Effector memory CD8-positive, alpha-beta T cell (primary cell): ENCODE measurements at places on chromosomes 5 and 9.

GRCh38 chr5:115243412-115243811, 19.3 kb downstream of the PGGT1B start:
- no peak for DNase-seq

DNA sequence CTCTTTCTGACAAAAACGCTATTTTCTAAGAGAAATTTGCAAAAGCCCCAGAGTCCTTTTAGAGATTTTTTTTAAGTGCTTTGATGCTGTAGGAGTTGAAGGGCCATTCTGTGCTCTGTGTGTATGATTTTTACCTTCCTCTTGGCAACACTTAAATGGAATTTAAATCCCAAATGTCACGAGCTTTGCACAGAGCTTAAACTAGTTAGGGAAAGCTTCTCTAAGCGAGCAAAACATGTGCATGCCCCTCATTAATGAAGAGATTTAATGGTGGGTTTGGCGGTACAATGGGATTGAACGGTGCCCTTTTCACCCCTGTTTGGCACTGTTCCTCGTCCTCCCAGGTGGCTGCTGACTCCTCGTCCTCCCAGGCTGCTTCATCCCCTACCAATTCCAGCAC, 220.7 kb downstream of the DRD1 start:
- no peak for DNase-seq

DNA sequence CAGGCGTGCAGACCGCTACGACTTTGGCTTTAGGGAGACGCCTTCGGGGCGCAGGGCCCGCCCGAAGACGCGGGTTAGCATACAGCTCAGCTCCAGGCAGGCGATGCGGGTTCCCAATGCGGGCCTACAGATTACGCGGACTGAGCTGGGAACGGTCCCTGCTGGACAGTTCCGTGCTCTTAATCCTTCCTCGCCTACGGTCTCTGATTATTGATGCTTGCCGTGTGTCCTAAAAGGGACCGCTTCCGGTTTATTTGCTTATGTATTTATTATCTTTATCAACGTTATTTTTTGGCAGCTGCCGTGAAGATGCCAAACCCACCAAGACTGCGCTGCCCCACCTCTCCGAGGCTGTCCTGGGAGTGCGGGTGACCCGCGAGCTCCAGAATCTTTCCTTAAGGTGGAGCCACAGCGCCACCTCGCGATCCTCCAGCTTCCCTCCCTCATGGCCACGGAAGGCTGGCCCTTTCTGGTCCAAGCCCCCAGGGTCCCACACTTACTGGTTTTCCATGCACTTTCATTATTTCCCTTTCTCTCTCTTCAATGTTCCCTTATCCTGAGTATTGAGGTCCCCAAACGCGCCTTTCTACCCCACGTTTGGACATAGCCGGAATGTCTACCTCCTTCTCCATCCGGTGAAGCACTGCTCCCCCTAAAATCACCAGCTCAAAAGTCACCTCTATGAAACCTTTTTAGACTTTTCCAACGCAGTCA, 7.0 kb upstream of the EBF1 start:
- peak; percentile 63 for DNase-seq

- DNase-seq: no peak
These were observed 1.1 kb upstream of the GAPVD1 start for GRCh38 chr9:125260561-125260960.

DNA sequence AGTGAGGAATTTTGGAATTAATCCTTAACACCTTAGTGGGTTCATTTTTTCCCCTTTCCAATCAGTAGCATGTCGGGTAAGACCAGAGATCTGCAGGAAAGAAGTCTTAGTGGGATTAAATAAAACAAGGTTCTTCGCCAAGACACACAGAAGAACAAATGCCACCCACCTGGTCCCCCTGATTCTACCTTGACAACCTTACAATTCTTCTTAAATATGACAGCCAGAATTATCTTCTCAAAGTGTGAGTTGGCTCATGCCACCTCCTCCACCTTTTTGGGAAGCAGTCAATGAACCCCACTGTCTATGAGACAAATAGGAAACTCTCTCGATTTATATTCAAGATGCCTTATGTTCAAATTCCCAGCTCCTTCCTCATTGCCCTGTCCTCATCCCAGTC, 105.1 kb downstream of the BRINP1 start:
- DNase-seq: no peak

DNA sequence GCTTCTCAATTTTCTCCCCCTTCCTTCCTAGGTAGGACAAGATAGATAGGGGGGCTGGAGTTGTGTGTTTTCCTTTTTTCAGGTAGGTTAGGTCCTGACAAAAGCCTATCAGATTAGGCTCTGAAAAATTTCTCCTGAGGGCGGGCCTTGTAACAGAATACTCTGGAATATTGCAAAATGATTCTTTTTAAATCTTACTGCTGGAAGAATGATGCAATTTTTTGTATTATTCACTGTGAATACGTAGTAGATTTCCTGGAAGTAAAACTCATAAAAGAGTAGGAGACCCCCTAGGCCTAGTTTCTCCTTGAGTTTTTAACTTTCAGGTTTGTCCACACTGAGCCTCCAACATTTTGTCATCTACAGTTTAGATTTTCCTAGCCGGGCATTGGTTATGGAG, 1701.8 kb downstream of the EFNA5 start:
- DNase-seq: no peak

- DNase-seq: no peak
These were observed 51.5 kb downstream of the MYO10 start for GRCh38 chr5:16884595-16884994.

- no peak for DNase-seq
These were observed 26.3 kb upstream of the FBP1 start for GRCh38 chr9:94665613-94666012.

- no peak for DNase-seq
These were observed 103.1 kb upstream of the DMRT1 start for GRCh38 chr9:738209-738915.
